ENCODE measurements at places on chromosomes 12 and 14.

DNA sequence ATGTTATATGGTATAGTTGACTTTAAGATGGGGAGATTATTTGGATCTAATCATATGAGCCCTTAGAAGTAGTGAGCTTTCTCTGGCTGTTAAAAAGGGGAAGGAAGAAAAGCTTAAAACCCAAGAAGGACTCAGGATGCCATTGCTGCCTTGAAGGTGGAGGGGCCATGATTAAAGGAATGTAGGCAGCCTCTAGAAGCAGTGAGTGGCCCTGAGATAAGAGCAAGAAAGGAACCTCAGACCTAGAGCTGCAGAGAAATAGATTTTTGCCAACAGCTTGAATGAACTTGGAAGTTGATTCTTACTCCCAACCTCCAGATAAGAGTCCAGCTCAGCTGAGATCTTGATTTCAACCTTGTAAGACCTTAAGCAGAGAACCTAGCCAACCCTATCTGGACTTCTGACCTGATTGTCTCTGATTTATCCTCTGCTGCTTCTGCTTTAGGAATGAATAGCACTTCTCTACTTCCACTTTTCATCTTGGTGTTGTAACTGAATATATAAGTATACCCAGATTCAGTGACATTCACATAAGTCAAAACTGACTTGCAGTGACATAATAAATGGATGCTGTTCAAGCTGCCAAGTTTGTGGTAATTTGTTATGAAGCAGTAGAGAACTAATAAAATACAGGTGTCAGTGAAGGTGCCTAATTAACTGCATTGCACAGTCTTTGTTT, 33.5 kb downstream of the RAD51B start:
- no peak for ATAC-seq

DNA sequence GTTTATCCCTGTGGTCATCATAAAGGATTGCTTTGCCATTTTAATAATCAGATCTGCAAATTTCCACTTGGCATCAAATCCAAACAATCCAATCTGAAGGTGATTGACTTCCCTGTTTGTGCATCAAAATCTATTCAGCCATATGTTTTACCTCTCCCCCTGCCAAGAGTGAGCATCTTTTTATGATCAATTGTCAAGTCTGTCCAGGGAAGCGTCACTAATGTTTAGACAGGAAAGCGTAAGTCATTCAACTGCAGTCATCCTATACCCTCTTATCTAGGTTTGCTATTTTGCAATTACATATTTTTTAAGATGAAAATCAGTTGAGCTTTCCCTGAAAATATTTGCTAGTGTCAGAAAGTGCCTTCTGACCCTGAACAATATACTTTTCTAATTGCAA, 1224.1 kb upstream of the SEL1L start:
- ATAC-seq: no peak

DNA sequence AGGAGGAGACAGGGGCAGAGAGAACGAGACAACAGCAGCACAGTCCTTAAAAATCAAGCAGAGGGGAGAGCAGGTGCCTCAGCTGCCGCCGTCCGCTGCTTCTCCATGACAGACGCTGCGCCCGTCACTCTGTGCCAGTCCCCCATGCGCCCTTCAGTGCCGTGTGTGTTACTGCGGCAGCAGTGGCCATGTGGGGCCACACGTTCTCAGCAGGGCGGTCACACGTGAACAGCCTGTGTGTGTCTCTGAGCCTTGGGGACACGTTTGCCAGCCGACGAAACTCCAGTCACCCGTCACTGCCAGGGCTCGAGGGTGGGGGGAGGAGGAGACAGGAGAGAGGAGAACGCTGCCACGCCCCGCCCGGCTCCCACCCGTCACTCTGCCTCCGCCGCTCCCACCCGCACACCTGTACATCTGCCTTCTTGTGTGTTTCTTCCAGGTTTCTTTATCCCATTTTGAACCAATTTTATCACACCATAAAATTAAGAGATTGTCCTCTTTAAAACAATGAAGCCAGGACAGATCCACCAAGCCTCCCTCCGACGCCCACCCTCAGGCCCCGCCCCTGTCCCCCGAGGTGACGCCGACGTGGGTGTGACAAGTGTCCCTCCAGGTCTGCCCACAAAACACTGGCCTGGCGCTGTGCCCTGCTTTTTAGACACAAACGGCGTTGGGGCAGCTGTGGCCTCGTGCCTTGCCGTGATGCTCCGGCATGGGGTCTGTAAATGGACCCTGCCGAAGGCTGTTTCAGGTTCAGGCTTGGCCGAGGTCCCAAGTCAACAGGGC, 58.2 kb downstream of the GALNT9 start:
- no peak for ATAC-seq

DNA sequence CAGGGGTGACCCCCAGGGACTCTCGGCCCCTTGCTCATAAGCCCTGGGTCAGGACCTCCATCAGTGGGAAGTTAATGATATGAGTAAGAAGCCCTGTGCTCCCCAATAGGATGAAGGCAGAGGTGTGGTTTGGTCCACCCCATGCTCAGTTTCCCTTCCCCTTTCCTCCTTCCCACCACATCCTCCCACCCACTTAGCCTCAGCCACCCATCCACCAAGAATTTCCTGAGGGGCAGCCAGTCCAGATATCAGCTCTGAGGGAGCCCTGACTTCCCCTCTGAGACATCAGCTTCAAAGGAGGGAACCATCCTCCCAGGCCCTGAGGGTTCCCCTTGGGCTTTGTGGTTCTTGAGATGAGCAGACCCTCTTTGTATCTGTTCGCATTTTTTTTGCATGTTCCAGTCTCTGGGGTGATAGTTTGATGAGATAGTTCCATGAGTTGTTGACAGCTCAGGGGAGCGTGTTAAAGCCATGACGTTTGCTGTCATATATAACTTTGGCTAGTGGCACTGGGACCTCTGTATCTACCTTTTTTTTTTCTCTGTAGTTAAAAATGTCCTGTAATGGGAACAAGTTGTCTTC, 71.2 kb downstream of the LGMN start:
- ATAC-seq: peak; percentile 80

DNA sequence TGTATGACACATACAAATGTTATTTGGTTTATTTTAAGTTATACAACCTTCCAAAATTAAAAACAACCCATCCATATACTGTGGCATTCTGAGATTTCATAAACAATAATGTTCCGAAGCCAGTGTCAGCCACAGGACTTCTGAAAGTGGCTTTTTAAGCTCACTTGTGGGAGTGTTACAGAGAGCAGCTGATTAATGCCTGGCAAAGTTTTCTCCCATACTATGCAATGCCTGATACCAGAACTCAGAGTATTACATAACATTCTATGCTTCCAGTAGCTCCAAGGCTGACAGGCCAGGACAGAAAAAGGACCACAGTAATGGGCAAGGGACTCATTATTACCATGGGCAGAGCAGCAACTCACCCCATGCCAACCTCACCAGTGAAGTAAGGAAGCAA, 29.3 kb downstream of the NELL2 start:
- no peak for ATAC-seq

GRCh38 chr12:53061404-53062010, 11.6 kb downstream of the TNS2 start:
- ATAC-seq: no peak

- ATAC-seq: no peak
Observed at GRCh38 chr12:4137015-4137414, 136.5 kb upstream of the CCND2 start.

DNA sequence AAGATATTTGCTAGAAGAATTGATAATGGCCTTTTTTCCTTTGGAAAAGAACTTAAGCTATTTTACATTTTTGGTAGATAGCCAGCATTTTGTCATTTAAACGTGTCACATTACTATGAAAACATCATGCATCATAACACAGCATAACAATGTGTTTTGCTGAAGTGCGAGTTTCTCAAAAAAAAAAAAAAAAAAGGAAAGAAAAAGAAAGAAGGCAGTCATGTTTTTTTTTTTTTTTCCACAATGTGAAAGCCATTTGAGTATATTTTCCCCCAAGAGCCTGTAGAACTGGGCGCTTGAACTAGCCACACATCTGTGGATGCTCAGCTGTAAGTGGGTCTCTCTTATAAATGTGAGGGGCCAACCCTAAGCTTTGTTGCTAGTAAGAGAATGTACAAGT, 300.1 kb downstream of the AKAP6 start:
- ATAC-seq: no peak

DNA sequence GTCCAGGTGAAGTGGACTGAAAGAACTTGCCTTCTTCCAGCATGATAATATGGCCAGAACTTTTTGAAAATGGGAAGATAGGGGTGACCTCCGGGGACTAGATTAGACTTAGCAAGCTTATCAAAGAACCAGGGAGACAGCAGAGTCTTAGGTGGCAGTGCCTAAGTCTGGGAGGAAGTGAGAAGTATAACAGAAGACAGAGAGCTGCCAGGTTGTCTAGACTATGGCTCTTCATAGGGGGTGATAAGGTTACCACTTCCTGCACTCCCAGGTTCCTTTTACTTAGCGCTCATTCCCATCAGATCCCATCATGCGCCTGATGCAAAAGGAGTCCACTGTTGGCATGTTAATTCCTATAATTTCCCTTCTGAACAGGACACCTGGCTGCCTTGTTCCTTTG, 69.9 kb downstream of the PLXNC1 start:
- ATAC-seq: no peak

DNA sequence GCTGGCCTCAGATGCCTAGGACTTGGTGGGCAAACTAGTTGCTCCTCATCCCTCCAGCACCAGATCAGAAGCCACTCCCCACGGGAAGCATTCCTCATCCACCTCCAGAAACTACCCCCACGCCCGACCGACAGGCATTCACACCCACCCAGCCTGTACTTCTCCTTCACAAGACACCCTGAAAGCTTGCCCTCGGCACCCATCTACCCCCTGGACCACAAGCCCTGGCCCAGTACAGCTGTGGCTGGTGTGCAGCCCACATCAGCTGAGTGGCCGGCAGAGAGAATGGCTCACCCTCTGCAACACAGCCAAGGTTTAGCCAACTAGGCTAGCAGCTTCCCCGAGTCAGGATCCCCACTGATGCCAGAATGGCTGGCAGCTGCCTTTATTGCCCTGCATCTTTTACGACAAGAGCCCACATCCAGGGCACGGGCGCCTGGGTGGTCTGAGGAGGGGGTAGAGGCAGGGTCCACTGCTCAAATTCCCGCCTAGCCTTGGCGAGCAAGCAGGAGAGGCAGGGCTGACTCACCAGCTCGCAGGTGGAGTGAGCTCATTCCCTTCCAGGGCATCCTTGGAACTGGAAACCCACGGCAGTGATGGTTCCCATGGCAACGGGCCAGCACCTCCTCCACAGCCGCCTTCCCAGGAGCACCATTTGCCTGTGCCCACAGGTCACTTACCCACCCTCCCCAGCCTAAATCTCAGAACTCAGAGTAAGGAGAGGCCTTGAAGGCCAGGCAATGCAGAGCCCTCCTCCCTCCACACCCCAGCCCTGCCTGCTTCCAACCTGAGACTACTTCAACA, 17.1 kb downstream of the ACTN1 start:
- ATAC-seq: no peak

DNA sequence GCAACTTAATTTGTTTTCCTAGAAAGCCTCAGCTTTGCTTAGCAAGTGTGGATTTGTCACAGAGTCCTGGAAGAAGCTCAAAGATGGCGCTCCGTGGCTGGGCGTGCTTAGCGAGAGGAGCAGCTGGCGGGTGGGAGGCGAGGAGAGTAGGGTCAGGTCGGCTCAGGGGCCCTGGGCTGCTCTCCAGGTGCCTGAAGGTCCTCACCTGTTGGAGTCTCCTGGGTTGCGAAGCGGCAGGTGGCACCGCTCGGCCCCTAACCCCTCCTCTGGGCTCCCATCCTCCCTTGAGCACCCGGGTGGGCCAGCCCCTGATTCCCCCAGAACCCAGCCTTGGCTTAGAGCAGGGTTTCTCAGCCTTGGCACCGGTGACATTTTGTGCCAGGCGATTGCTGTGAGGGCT, 25.1 kb downstream of the LRTM2 start:
- ATAC-seq: no peak

GRCh38 chr14:37869633-37870032, 274.2 kb downstream of the TTC6 start:
- no peak for ATAC-seq

DNA sequence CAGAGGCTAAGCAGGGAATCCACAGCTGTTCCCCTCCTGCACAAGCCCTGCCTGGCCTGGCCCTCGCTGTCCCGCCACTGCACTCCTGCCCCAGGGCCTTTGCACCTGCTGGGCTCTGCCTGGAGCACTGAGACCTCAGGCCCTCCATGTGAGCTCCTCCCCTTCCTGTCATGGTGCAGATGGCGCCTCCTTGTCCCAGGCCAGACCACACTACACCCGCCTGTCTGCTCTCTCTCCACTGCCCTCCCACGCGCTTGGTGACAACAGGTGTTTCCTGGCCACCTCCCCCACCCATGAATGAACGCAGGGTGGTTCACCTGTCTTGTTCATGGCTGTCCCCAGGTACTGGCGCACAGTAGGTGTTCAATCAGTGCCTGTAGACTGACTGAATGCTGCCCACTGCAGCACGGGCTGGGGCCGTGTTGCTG, 82.9 kb downstream of the NCOR2 start:
- no peak for ATAC-seq

GRCh38 chr12:132781938-132782337, 20.3 kb upstream of the ANKLE2 start:
- ATAC-seq: no peak

DNA sequence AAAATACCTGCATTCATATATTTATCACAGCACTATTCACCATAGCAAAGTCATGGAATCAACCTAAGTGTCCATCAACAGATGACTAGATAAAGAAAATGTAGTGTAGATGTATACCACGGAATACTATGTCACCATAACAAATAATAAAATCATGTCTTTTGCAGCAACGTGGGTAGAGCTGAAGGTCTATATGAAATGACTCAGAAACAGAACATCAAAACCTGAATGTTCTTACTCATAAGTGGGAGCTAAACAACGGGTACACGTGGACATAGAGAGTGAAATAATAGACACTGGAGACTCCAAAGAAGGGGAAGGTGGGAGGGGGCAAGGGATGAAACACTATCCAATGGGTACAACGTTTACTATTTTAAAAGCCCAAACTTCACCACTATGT, 37.9 kb downstream of the SLC38A1 start:
- ATAC-seq: peak; percentile 92

DNA sequence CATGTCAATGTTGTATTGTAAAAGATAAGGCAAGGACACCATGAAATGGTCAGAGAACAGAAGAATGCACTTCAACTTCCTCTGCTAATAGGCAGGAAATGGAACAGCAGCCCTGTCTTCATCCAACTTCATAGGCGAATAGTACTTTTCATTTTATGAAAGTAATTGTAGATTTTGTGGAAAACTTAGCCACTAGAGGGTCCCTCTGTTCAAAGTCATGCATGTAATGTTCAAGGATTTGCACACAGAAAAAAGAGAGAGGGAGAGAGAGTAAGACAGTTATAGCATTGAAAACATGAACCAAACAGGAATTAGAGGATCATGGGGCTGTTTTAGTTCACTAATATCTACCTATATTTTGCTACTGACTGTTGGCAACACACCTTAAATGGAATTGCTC, 172.2 kb downstream of the FLRT2 start:
- ATAC-seq: no peak

DNA sequence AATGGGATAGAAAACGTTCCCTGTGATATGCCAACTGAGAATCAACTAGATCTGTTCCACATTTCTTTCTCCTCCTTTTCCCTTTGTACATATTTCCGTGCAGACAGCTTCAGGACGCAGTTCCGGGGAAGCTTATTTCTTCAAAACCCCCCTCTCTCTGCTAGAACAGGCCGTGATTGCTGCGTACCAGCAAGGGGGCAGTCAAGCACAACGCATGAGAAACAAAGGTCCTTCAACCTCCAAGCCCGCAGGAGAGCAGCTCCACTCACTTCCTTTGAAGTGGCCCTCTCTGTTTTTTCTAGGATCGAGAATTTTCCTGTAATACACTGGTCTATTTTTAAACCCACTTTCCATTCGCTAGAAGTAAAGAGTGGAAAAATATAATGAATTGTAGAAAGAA, 80.8 kb downstream of the ZNF664 start:
- no peak for ATAC-seq

- no peak for ATAC-seq
Observed at GRCh38 chr12:109714141-109714912, 702 bp downstream of the FAM222A start.

- ATAC-seq: no peak
Observed at GRCh38 chr12:61282790-61283575, 977.2 kb upstream of the USP15 start.

All from activated CD4-positive, CD25-positive, alpha-beta regulatory T cell treated with anti-CD3 and anti-CD28 coated beads, Interleukin-2, amount 50 U/mL, for 24 hours (primary cell).